ENCODE measurements at places on chromosomes 11 and 22. TPM values are rescaled to one million over a fixed set of nuclear protein-coding genes. Genes with fewer than 3 reads are reported as not detected.

DNA sequence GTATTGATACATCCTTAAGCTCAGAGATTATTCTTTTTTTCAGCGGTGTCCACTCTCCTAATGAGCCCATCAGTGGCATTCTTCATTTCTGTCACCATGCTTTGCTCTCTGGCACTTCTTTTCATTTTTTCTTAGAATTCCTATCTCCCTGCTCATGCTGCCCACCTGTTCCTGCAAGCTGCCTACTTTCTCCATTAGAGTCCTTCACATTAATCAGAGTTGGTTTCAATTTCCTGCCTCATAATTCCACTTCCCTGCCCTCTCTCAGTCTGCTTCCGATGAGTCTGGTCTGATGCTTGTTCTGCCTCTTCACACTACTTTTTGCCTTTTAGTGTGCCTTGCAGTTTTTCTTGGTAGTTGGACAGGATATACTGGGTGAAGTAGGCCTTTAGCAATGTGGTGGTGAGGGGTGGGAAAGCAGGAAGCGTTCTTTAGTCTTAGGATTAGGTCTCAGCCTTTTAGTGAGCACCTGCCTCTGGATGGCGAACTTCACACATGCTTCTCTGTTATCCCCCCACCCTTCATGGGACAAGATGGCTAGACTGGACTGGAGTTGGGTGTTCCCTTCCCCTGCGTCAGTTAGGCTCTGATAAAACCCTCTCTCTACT lies 53.6 kb downstream of the CECR2 start:
- no peak for DNase-seq

GRCh38 chr11:36108881-36109589 lies 165.2 kb downstream of the LDLRAD3 start:
- DNase-seq: no peak

- DNase-seq: no peak
Observed at GRCh38 chr11:71302911-71303310, 50.5 kb upstream of the SHANK2 start.

DNA sequence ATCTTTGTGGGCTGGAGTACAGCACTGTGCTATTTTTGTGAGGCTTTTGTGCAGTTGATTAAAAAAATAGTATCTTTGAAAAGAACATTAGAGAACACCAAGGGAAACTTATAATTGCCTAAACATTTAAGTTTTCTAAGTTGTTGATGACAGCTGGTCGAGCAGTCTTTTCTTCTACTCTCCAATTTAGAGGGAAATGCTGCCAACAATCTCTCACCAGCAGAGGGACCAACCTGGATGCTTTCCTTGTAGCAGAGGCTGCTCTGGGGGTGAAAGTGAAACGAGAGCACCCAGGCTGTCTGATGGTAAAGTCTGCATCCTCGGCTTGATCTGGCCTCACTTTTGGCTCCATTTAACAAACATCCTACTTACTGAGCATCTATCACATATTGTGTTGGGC lies 1286.5 kb upstream of the TENM4 start:
- no peak for DNase-seq

- DNase-seq: no peak
Observed at GRCh38 chr11:105937738-105938137, 84.3 kb downstream of the MSANTD4 start.

GRCh38 chr11:1336836-1337646 lies 27.6 kb upstream of the TOLLIP start:
- no peak for DNase-seq

- no peak for DNase-seq
Observed at GRCh38 chr11:58503361-58503856, 4.5 kb downstream of the OR5B21 start.

DNA sequence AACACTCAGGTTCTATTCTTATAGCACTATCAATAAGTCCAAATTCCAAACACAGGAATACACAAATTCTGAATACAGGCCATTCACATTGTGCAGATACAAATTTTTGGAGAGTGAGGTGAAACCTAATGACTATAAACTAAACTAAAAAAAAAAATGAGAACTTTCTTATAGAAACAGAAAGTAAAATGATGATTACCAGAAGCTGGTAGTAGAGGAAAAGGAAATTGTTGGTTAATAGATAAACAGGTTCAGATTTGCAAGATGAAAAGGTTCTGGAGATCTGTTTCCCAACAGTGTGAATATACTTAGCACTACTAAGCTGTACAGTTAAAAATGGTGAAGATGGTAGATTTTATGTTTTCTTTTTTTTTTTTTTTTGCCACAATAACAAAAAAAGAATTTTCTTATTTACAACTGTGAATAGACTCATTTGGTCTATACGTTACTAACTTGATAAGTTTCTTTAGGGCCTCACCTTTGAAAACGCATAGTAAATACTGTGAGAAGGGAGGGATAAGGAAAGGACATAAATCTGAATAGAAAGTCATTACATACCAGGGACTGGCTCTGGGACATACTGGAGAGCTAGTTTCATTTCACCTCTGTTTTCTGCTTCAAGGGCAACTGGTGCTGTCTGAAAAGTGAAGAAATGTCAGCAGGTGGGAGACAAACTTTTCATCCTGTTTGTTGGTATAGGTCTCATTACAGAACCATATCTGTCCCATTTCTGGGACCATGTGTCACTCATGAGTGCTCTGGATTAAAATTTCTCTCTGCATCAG lies 14.2 kb upstream of the CCDC89 start:
- no peak for DNase-seq

GRCh38 chr22:26893173-26894110 lies 236.1 kb downstream of the MIAT start:
- DNase-seq: no peak

Gene SNX32
- 0.15 TPM for total RNA-seq

Gene MPPED2
- 22.7 TPM for total RNA-seq

All from breast epithelium (tissue), 4 donors.